Breast epithelium (tissue), 4 donors: ENCODE measurements at places on chromosomes 4 and X.

- no peak for DNase-seq
These were observed 70.1 kb upstream of the SH3RF1 start for GRCh38 chr4:169340834-169341233.

GRCh38 chrX:43971966-43972961 is 926 bp downstream of the NDP start:
- no peak for DNase-seq

DNA sequence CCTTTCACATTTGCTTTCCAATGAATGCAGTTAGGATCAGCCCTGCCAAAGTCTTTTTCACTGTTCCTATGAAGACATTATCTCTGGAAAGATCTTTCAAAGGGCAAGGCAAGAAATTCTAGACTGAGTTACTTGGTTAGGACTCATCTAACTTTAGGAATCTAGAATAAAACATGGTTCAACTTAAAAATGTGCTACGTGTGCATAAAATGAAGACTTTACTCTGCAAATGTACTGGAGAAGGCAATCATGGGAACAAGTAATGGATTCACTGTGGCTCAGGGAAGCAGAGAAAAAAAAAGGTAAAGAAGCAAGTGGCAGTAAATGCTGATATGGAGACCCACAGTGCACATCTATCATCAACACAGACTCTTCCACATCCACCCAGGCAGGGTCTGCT is 297.4 kb downstream of the HNRNPD start:
- DNase-seq: no peak

GRCh38 chr4:76950956-76951671 is 1.6 kb downstream of the SEPTIN11 start:
- no peak for DNase-seq

- no peak for DNase-seq
These were observed 3.9 kb downstream of the MSMO1 start for GRCh38 chr4:165331359-165331758.

GRCh38 chrX:110055616-110056015 is 52.7 kb downstream of the TMEM164 start:
- DNase-seq: no peak

DNA sequence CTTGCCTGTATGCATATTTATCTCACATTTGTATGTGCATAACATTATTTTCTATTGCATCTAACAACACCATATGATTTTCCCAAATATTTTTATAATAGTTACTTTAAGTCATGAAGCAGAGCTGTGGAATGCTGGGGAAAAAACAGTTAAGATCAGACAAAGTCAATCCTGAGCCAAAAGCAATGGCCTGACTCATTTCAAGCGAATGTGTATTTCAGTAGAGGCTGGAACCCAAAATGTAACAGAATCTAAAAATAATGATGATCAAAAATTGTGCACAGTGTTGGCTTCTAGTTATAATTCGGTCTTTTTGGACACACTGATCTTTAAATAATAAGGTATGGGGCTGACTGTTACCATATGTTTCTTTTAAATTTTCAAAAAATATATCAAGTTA is 516.2 kb upstream of the ADGRL3 start:
- no peak for DNase-seq

- DNase-seq: no peak
These were observed 23.3 kb downstream of the SPARCL1 start for GRCh38 chr4:87505862-87506261.
